NCI-H526 (cell line): ENCODE measurements at places on chromosomes 12 and 14.

- no peak for DNase-seq
These were observed 473.4 kb downstream of the AACS start for GRCh38 chr12:125538401-125539199.

DNA sequence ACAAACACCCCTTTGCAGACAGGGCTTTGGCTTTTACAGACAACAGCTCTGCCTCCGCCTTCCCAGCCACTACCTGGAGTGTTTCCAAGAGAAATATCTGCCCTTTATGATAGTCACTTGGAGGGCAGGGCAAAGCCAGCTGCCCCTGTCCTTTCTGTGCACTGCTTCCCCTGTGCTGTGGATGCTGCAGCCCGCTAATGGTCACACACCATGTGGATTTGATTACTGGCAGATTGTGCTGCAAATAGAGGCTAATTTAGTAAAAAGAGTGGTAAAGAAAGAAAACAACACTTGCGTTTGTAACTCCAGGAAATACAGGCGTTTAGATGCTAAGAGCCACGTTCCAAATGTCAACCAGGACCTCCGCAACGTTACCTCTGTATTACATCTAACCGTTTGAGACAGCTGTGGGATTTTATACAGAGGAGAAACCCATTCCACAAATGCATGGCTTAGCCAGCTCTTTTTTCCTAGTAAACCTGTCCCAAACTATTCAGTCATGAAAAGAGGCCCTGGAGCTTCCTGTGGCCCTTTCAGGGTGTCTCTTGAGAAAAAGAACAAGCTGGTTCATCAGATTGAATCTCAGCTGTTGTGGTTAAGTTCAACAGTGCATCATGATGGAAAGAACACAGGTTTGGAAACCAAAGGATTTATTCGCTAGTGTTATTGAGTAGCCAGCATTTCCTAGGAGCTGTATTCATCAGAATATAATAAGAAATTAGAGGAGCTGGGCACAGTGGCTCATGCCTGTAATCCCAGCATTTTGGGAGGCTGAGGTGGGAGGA, 30.1 kb upstream of the PWP1 start:
- no peak for DNase-seq

DNA sequence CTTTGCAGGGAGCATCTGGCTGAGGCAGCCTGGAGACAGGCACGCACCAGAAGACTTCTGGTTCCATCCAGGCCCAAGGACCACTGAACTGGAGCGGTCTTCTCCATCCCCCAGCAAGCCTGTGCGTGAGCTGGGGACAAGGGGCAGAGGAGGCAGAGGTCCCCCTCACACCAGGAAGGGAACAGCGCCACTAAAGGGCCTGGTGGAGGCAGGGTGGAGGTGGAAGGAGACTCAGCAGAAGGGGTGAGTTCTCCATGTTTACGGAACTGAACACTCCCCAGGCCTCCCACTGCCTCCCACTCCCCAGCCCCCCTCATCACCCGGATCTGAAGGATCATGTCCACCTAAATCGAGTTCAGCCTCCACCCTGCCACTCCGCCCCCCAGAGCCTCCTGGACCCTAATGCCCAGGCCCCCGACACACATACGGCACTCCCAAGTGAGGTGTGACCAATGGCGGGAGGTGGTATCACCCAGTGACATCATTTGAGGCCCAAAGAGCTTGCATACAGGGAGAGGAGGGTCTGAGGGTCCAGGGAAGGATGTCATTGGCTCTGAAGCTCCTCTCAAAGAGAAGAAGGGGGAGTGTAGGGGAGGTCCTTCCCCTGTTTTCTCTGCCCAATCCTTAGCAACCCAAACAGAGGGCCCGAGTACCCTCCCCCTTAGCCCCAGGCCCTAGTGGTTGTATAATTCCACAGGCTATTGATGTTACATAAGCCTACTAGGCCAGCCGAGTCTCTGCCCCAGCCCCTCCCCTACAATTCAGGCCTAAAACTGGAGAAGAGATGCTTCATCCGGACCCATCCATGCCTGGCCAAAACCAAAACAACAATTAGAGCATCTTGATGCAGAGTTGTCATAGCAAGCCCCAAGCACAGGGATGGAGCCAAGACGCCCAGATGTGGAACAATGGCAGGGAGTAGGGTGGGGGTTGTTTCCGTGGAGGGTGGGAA, 1.0 kb downstream of the FAIM2 start:
- DNase-seq: no peak

- DNase-seq: no peak
These were observed 93.0 kb upstream of the MGAT4C start for GRCh38 chr12:86349196-86349595.

DNA sequence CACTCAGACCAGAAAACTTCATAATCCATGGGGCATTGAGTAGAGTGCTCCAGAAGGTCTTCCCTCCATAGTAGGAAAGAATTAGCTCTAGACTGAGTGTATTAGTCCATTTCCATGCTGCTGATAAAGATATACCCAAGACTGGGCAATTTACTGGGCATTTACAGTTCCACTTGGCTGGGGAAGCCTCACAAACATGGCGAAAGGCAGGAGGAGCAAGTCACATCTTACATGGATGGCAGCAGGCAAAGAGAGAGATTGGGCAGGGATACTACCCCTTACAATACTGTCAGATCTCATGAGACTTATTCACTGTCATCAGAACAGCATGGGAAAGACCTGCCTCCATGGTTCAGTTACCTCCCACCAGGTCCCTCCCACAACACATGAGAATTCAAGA, 300.6 kb upstream of the TMEM132C start:
- DNase-seq: no peak

- DNase-seq: no peak
These were observed 243.7 kb upstream of the FAR2 start for GRCh38 chr12:28905220-28905955.

DNA sequence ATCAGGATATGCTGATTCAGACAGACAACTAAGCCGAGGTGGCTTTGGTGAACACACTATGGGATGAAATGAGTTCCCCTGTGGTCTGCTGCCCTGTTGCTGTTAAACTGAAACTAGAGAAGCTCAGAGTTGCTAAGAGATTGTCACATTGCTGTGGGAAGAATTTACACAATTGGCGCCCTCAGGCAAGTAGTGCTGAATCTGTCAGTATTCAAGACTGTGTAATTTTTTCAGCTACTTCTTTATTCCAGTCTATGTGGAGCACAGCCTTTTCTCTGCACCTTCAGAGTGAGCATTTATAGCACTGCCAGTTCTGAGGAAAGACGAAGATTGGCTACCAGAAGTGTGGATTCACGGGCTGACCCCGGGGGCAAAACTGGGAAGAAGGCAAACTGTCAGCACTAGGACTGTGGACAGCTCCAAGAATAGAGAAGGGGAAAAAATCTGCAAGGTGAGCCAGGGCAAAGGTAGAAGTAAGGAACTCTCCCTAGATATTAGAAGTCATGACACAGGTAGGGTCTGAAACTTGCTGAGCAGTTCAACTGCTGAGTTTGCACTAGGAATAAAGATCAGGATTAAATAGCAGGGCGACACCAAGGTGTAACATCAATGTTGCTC, 218.8 kb upstream of the TMPO start:
- DNase-seq: no peak

DNA sequence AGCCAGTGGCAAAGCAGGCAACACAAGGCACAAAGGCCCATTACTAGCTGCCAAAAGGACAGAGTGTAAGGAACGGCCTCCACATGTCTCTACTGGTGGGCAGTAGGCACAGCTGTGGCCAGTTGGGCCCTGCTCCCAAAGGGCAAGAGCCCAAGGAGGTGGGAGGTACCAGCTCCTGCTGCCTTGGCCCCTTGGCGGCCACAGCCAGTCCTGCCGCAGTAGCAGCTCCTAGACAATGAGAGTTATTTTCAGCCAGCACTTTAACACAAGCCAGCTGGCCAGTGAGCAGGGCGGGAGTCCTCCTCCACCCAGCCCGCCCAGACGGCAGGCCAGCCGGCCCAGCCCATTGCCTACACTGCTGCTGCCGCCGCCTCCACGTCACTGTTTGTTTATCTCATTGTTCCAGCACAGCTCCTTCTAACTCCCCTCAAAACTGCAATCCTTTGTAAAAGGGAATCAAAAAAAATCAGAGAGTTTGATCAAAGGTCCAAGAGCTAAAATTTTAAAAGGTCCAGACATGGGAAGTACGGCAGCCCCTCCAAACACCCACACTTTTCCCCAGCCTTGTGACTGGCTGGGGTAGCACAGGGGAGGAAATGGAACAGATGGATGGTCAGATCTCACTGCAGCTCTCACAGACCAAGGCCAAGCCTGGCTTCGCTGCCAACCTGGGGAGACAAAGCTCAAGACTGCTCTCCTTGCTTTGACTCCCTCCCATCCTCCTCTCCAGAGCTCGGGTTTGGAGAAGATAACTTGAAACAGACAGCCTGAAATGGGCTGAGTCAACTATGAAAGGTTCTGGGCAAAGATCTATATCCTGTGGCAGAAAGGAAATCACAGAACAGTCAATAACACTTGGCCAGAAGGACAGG, 33.5 kb downstream of the FMNL3 start:
- no peak for DNase-seq

GRCh38 chr12:58504143-58504938, 416.0 kb downstream of the LRIG3 start:
- no peak for DNase-seq

GRCh38 chr14:68386950-68387779, 405.7 kb downstream of the ZFP36L1 start:
- no peak for DNase-seq

DNA sequence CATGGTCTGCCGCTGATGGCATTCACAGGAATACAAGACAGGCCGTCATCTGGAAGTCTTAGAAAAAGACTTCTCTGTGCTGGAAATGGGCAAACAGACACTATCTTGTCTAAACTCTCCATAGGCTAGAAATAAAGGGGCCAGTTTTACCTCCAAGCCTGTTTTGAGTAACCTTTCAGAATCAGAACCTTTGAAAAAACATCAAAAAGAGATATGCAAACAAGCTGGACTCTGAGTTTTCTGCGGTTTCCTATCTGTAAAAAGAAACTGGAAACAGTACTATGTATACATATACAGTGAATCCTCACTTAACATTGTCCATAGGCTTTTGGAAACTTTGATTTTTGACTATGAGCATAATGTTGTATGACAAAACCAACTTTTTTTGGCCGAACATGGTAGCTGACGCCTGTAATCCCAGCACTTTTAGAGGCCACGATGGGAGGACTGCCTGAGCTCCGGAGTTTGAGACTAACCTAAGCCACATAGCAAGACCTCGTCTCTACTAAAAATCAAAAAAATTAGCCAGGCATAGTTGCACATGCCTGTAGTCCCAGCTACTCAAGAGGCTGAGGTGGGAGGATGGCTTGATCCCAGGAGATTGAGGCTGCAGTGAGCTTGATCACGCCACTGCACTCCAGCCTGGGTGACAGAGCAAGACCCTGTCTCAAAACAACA, 92.9 kb upstream of the MAX start:
- DNase-seq: no peak

DNA sequence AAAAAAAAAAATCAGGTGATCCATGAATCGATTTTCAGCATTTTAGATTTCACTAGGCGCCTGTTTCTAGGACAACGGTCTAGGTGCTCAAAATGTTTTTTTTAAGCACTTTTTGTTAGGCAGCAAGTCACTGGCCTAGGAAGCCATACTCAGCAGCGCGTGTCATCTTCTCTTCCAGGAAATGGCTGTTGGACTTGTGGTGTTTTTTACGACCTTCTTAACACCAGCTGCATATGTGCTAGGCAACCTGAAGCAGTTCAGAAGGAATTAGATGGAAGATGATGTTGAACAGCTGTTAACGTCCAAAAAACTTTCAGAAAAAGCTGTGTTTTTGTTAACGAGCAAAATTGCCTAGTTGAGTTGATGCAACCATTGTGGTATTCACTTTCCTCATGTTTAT, 868 bp downstream of the COX8C start:
- no peak for DNase-seq

DNA sequence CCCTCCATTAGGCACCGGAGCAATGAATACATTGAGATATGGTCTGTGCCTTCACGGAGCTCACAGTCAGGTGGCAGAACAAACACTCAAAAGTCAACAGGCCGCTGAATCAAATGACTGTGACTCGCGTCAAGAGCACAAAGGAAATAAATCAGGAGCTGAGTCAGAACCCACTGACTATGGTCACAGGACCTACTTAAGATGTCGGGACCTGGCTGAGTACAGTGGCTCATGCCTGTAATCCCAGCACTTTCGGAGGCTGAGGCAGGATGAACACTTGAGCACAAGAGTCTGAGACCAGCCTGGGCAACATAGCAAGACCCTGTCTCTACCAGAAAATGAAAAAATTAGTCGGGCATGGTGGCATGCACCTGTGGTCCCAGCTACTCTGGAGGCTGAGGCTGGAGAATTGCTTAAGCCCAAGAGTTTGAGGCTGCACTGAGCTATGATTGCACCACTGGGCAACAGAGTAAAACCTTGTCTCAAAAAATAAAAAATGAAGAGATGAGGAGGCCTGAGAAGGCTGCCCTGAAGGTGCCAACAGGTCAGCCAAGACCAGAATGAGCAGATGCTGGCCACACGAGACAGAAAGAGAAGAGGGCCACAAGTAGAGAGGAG, 19.9 kb downstream of the TMEM233 start:
- no peak for DNase-seq

DNA sequence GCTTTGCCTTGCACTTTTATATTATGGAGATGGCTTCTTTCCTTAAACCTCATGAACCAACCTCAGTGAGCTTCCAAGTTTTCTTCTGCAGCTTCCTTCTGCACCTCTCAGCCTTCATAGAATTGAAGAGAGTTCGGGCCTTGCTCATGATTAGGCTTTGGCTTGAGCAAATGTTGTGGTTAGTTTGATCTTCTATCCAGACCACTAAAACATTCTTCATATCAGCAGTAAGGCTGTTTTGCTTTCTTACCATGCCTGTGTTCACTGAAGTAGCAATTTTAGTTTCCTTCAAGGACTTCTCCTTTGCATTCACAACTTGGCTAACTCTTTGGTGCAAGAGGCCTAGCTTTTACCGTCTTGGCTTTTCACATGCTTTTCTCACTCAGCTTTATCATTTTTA, 125.4 kb downstream of the SNAPC1 start:
- no peak for DNase-seq

DNA sequence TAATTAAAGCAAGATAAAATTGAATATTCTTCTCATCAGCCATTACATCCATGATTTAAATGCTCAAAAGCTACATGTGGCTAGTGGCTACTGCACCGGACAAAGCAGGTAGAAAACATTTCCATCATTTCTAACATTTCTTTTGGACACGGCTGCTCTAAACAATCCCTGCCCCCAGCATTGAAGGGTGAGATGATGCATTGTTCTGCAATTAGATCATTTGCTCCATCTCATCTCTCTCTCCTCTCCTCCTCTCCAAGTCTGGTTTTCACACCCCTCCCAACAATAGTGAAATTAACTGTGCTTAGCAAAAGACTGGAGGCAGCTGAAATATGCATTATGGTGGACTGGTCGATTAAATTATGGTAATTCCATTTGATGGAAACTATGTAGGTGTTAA, 288.5 kb downstream of the KSR2 start:
- no peak for DNase-seq

- DNase-seq: no peak
These were observed 30.5 kb upstream of the SLC15A5 start for GRCh38 chr12:16307856-16308475.

GRCh38 chr14:38517426-38517825, 261.5 kb upstream of the CLEC14A start:
- DNase-seq: no peak

GRCh38 chr12:56629459-56630179, 507 bp downstream of the BAZ2A start:
- peak; percentile 35 for DNase-seq

- DNase-seq: no peak
These were observed 34.6 kb downstream of the FIGNL2 start for GRCh38 chr12:51813931-51814310.
